Epithelial cell of proximal tubule (primary cell): ENCODE measurements at places on chromosomes 3 and 15. TPM values are rescaled to one million over a fixed set of nuclear protein-coding genes. Genes with fewer than 3 reads are reported as not detected.

DNA sequence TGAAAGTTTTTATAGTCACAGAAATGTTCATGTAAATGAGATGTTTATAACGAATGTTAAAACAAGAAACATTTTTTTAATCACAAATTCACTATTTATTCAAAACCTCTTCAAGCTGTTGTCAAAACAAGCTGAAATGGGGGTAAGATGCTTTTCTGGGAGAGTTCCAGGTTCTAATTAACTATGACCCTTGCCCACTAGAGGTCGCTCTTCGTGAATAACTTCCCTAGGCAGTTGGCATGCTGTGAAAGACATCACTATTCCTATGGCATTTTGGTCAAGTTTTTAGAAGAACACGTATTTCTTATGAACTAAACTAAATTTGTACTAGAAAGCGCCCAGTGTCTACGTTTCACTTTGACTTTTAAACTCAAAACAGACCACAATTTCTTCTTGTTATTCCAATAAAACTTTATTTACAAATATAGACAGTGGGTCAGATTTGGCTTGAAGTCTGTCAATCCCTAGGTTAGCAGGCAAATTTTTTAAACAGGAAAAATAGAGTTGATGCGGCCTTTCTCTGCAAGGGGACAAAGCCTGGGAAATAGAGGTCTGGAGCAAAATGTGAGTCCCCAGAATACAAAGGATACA is 62.8 kb upstream of the CMTM8 start:
- DNase-seq, result no peak

DNA sequence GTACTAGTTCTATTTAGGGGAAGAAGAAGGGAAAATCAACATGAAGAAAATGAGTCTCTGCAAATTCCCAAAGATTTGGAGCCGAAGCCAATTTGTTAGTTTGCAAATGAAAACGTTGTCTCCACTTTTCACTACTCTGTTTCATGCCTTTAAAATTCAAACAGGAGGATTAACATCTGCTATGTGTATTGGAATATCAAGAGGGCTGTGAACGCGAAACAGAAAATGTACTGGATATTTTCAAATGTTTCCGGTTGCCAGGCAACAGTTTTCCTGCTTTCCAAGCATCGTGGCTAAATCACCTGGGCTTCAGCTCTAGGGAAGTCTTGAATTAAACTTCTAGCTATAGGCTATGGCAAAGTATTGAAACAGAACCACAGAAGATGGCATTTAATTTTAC is 172.8 kb downstream of the KCNMB2 start:
- no peak for DNase-seq

Gene SV2B
- not detected in 2 replicates for total RNA-seq

GRCh38 chr15:69394556-69395282 is 19.4 kb upstream of the KIF23 start:
- no peak for DNase-seq

GRCh38 chr3:149894205-149894604 is 76.5 kb downstream of the PFN2 start:
- no peak for DNase-seq

GRCh38 chr3:11138371-11138770 is 15.9 kb upstream of the HRH1 start:
- DNase-seq, result no peak

Gene TTC23
- total RNA-seq, result 11.4 and 12.1 TPM in 2 replicates

DNA sequence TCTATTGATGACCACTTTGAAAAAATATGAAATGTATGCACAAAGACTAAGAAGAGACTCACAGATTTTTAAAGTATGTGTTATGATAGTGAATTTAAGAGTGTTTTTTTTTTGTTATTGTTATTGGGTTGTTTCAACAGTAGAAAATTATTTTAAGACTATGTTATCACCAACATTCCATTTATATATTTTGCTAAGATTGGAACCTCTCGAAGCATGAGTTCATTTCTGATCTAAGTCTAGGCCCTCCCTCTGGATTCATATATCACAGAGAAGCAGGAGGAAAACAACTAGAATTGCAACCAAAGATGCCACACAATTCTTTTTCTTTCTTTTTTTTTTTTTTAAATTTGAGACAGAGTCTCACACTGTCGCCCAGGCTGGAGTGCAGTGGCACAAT is 46.8 kb downstream of the ITGB5 start:
- no peak for DNase-seq

Gene IQCF5
- not detected in 2 replicates for total RNA-seq

GRCh38 chr3:67522081-67522480 is 132.3 kb downstream of the SUCLG2 start:
- DNase-seq, result no peak

DNA sequence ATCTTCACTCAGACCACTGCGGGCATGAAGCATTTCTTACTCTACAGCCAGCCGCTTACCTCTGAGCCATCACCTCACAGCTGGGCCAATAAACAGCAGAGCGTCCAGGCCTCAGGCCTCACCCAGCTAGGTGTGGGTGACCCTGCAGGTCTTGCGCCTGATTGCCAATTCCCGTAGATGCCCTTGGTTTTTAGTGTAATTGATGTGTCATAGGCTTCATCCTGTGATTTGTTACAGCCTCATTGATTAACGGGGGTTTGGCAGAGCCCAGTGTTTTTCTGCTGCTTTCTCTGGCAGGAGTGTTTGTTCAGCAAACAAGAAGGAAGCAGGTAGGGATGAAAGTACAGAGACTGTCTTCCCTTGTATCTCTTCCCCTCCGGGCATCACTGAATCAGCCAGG is 49.6 kb upstream of the BNIP2 start:
- DNase-seq, result no peak

Gene GOLGA6L24
- total RNA-seq, result not detected in 2 replicates

Gene OCA2
- 0.29 TPM in 1 of 2 replicates, not detected in the other for total RNA-seq

Gene PRR20G
- total RNA-seq, result not detected in 2 replicates

Gene LNP1
- total RNA-seq, result 1.6 and 2.3 TPM in 2 replicates

Gene C3orf49
- not detected in 2 replicates for total RNA-seq

- DNase-seq, result no peak
Observed at GRCh38 chr3:23249961-23250360, 46.8 kb downstream of the UBE2E2 start.

GRCh38 chr15:23503576-23503975 is 56.5 kb upstream of the GOLGA6L2 start:
- DNase-seq, result no peak

DNA sequence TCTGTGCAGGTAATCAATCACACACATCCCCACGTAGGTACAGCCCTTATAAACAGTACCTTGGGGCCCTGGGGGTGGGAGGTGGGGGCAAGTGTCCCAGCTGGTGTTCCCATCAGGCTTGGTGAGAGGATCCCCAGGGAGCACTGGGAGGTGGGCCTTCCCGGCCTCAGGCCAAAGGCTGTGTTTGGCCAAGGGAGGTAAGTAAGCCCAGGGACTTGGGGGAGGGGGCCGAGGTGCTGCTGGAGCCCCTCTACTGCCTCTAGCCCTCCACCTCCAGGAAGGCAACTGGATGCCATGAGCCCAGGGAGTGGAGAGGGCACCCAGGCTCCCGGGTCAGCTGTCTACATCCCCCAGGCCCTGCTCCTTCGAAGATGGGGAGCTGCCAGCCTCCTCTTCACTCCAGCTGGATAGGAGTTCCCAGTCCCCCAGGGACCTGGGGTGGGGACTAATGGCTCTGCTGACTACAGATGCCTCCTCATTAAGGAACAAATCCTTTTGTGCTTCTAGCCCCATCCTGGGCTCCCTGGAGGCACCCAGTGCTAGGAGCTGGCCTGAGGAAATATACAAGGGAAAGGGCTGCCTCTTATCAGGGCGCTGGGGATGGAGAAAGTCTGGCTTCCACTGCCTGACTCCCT is 33.1 kb downstream of the RNU5B-1 start:
- DNase-seq, result no peak

Gene AKAP13
- total RNA-seq, result 23.4 and 40.9 TPM in 2 replicates

- no peak for DNase-seq
Observed at GRCh38 chr3:120604784-120605183, 8.6 kb downstream of the NDUFB4 start.

DNA sequence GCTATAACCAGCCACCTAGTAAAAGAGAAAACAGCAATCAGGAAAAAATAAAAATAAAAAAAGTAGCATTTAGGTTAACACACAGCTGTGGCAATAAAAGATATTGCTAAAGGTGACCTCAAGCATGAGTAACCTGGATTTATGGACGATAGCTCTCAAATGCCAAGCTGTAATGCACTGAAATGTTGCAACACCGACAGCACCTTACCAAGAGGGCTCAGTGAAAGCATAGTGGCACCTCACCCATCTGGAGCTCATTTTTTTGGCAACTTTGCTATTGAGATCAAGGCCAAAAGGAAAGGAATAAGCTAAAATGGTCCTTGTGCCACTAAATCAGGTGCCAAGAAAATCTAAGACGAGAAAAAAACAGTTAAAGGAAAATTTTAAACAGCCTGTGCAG is 2.5 kb downstream of the HACD2 start:
- DNase-seq, result no peak

DNA sequence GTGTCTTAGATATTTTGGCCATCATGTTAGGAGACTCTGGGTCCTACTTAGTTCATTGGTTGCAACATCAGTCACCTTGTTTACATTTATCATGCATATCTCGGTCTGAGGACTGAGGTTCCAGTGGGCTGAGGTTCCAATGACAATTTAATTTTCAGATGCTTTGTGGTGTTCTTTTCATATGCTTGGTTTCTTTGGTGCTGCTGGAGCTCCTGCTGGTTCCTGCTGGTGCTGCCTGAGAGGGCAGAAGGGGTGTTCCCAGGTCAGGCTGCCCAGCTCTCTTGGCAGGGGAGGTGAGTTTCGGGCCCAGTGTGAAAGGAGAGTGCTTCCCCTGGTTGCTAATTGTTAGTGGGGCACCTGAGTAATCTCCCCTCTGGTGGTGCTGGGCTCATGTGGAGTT is 6.9 kb upstream of the KLHL40 start:
- no peak for DNase-seq

DNA sequence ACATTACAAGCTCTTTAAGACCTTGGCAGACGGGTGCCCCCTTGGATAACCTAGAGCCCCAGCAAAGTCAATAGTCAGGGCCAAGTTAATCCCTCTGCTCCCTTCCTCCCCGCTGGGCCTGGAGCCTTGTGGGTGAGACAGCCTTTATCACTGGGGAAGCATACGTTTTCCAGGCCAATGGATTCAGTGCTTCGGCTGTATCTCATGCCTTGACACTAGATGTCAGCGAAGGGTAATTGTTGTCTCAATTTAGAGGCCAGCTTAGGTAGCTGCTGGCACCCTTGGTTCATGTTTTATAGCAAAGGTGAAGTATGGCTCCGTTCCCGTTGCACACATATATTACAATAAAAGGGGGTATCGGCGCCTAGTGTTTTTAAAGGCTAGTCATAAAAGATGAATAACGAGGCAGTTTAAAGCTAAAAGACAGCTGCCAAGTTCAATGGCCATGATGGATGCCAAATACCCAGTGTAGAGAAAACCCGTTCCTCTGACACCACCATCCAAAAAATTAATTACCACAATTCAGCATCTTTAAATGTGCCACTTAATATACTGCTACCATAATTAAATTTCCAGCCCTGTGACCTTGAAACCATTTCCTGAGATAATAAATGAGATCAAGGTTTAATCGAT is 52.3 kb upstream of the BNIP2 start:
- DNase-seq, result no peak

Gene ATG7
- total RNA-seq, result 50.2 and 68.5 TPM in 2 replicates

- no peak for DNase-seq
Observed at GRCh38 chr3:128806588-128806987, 72.8 kb upstream of the ACAD9 start.

DNA sequence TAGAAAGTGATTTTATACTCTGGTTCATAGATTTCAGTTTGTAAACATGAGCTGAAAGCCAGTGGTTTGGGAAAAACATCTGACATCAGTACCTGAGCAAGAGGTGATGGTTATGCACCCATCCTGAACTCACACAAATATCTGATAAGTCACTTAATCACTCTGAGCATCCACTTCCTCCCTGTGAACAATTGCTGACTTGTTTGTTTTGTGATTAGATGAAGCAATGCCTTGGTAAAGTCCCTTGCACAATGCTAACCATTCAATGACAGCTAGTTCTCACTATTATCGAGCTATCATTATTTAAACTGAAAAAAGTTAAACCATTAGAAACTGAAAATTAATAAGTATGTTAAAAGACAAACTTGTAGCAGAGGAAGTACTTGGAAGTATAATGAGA is 303.0 kb downstream of the PLOD2 start:
- DNase-seq, result no peak

Gene NAA50
- total RNA-seq, result 135 and 161 TPM in 2 replicates

Gene GOLGA8J
- not detected in 2 replicates for total RNA-seq

Gene MME
- 20.1 and 61.6 TPM in 2 replicates for total RNA-seq

DNA sequence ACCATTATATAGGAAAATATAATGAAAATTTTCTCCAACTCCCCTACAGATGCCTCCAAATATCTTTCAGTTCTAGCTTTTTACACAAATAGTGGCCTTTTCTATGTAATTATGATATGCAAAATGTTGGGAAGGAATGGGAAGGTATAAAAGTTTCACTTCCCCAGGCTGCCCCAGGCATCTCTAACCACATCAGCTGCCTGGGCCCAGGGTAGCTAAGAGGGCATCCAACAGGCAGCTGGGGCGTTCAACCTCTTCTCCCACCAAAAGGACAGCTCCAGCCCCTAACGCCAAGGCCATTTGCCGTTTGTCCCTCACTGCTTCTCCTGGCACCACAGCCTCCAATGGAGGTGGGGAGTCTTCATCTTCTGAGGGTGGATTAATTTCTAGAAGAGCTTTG is 188.1 kb upstream of the TSC22D2 start:
- DNase-seq, result no peak

GRCh38 chr3:154247806-154248415 is 76.4 kb downstream of the DHX36 start:
- no peak for DNase-seq

DNA sequence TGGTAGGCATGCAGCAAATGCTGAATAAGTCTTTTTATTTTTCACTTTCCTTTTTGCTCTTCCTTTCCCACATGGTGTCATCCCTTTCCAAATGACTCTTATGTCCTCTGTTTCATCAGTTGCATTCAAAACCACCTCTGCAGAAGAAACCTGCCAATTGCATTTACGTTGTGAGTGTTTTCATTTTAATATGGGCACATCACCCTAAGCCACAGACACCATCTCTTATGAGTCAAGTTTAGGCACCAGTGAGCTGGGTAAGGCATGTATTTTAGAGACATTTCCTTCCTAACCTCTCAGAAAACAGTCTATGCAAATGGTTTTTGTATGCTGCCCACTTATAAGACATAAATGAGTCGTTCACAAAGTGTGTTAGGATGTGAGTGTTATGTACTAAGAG is 223.3 kb upstream of the ADAMTS9 start:
- DNase-seq, result no peak
